ENCODE measurements at places on chromosomes 4 and X.

- DNase-seq, result no peak
Measured at GRCh38 chr4:141220271-141220670, 424 bp upstream of the ZNF330 start.

GRCh38 chr4:38664706-38665401 is 855 bp downstream of the KLF3 start:
- peak; percentile 57 for DNase-seq

GRCh38 chr4:127843704-127844600 is 36.7 kb upstream of the PLK4 start:
- no peak for DNase-seq

DNA sequence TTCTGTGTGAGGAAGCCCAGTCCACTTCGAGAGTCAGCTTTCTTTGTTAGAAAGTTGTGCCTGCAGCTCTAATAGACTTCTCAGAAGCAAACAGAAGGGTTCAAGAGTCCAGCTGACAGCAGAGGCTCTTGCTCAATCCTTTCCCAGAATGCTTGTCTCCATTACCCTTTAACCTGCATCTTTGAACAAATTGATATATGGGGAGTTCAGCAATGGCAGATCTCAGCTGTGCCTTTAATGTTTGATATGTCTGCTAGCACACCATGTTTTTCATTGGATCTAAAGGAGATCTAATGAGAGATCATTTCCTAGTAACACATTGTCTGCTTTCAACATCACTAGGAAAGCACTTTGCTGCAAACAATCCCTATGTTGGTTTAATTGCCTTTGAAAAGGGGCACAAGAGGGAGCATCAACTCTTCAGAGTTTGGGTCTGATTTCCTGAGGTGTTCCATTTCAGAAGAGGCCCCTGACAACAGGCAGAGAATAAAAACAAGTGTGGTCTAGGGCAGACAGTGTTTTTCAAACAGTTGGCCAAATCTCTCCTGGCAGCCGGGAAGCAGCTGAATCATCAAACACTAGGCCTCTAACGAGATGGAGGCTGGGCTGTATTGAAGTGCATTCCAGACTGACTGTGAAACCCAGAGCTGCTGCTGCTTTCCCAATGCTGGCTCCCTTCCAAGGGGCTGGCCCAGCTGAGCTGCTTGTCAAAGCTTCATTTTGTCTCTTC is 55.5 kb downstream of the LUZP4 start:
- no peak for DNase-seq

GRCh38 chr4:173171098-173171497 is 2.5 kb downstream of the GALNT7 start:
- no peak for DNase-seq

Data from stimulated activated CD4-positive, alpha-beta T cell treated with anti-CD3 and anti-CD28 coated beads, Interleukin-15, amount 100 ng/mL, for 24 hours (primary cell).